Colonic mucosa (tissue), 4 donors: ENCODE measurements at places on chromosomes 16 and 17. TPM values are rescaled to one million over a fixed set of nuclear protein-coding genes. Genes with fewer than 3 reads are reported as not detected.
A peak's percentile ranks its signal among the peaks of the same experiment; 100 is the strongest.

DNA sequence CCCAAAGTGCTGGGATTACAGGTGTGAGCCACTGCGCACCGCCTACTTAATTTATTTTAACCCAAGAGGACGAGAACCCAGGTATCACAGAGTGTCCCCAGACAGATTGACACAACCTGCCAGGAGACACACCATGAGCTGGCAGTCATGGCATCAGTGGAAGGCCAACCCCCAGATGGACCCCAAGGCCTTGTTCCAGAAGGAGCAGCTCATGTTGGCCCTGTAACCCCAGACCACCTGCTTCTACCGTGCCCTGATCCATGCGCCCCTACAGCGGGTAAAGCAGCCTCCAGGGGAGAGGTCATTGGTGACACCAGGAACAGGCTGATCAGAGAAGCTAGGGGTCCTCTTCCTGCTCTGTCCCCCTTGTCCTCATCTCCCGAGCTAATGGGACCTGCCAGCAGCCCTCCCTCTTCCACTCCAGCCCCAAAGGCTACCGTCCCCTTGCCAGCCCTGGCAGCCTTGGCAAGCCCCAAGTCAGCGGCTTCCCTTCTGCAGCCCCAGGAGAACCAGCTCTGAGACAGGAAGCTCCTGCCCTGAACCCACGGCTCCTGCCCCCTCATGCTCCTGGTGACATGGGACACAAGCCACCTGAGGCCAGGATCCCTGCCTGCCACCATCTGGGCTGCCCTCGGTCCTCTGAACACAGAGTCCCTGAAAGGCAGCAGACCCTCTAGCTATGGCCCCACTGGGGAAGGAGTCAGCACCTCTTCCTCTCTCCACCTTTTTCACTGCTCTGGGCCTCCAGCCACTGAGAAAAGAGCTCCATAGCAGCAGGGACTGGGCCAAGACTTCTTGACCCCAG lies 6.3 kb downstream of the SULT1A1 start:
- no peak for DNase-seq

The TBC1D3C gene
- total RNA-seq, result not detected

- no peak for DNase-seq
Measured at GRCh38 chr16:55482056-55482455, 3.1 kb downstream of the MMP2 start.

DNA sequence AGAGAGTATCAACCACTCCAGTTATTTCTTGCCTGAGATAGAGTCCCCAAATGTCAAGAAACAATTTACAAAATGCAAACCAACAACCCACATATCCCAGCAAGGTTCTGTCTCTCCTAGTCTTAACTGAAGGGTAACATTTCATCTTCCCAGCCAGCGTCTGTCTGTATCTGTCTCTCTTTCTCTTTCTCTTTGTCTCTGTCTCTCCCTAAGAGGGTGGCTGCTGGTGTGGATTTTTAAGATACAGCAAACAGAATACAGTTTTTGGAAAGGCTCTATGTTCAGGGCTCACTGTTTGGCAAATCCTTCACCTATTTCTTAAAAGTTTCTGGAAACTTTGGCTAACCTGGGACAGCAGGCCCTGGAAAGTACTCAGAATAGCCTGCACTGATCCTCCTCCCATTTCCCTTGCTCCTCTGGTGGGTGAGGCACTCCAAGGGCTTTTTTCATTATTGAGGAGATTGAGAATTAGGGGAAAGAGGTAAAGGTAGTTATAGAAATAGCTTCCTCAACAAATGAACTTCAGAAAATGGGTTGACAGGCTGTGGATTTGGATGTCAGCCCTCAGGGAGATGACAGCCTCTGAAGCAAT lies 6.2 kb downstream of the HOXB4 start:
- DNase-seq, result no peak

DNA sequence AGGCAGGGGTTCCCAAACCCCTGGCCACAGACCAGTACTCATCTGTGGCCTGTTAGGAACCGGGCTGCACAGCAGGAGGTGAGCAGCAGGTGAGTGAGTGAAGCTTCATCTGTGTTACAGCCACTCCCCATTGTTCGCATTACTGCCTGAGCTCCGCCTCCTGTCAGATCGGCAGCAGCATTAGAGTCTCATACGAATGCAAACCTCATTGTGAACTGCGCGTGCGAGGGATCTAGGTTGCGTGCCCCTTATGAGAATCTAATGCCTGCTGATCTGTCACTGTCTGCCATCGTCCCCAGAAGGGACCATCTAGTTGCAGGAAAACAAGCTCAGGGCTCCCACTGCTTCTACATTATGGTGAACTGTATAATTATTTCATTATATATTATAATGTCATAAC lies 25.1 kb upstream of the RMI2 start:
- DNase-seq, result no peak

The EMP2 gene
- 133 TPM for total RNA-seq

DNA sequence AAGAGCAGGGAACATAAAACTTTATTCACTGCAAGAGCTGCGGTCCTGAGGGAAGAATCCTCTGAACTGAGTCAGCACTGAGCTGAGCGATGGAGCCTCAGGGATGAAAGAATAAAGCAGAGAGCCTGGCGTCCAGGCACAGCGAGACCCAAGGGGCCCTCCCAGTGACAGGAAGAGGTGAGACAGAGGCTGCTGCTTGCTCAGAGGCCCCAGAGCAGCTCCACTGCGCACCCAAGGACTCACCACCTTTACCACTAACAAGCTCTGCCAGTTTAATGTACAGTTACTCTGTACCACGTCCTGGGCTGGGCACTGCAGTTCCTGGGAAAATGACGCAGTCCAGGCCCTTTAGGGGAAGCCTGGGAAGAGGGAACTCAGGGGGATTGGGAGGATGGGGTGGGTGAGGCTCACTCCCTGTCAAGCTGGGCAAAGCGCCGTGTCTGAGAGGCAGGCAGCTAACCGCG lies 5.6 kb downstream of the GFAP start:
- no peak for DNase-seq

The RAC3 gene
- 16.6 TPM for total RNA-seq

- DNase-seq, result peak; percentile 32
Measured at GRCh38 chr17:42049834-42050392, 488 bp downstream of the C17orf113 start.

The ITGA2B gene
- 0.37 TPM for total RNA-seq

DNA sequence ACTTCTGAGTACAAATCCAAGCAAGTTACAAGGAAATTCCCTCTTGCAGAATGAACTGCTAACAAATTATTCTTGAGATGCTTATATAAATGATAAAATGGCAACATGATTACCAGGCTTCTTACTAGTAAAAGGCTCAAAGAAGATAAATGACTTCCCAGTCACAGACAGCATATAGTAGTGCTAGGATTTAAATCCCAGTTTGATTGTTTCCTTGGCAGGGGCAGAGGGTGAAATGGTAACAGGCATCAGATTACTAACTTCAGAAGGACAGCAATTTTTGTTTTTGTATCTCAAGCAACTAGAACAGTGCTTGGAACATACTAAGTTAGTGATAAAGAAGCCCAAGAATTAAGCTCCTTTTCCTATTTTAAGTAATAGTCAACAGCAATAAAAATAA lies 102.8 kb downstream of the SSH2 start:
- no peak for DNase-seq

The AOC3 gene
- total RNA-seq, result 28.3 TPM

The MAF gene
- 21.1 TPM for total RNA-seq

DNA sequence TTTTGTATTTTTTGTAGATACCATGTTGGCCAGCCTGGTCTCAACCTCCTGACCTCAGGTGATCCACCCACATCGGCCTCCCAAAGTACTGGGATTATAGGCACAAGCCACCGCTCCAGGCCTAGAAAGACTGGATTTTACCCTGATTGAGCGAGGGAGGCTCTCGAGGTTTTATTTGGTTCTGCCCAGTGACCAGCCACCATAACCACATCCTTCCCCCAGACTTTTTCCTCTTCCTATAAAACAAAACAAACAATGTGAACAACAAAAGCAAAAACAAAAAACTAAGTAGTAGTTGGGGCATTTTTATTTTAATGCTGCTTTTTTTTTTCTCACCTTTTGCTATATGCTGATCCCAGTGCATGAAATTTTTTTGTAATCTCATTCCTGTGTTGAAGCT lies 509.6 kb downstream of the MAF start:
- no peak for DNase-seq

GRCh38 chr16:89256651-89257254 lies 39.2 kb downstream of the ZNF778 start:
- DNase-seq, result peak; percentile 60
